ENCODE measurements at places on chromosomes 12 and 14. TPM values are rescaled to one million over a fixed set of nuclear protein-coding genes. Genes with fewer than 3 reads are reported as not detected.

DNA sequence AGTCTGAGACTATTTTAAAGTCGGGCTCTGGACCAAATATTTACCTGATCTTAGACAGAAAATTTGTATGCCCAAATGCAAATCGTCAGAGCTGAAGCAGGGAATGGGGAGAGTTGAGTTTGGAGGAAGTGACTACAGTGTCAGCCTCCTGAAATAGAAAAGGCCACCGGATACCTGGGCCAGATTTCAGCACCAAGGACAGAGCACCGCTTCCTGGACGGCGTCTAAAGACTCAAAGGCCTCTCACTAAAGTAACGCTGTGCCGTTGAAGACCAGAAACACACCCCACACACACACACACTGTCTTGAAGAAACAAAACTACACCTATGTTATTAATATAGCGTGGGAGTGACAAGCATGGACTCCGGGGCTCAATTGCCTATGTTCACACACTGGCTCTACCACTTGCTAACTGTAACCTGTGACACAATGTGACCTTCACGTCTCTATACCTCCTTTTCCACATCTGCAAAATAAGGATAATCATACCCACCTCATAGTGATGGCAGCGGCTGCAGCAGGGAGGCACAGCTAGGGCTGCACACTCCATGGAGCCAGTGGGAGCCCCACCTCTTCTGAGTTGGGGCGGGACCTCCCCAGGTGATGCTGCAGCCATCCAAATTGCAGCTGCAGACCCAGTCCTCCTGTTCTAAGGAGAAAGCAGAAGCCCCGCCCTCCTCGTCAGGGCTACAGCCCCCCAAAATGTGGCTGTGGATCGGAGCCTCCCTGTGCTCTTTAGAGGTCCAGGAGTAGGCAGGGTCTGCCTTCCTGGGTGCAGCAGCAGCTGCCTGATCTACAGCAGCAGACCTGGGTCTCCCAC lies 35.6 kb downstream of the KRT76 start:
- DNase-seq, result peak; percentile 82

GRCh38 chr14:73758392-73759182 lies 44.4 kb upstream of the PNMA1 start:
- DNase-seq, result no peak

DNA sequence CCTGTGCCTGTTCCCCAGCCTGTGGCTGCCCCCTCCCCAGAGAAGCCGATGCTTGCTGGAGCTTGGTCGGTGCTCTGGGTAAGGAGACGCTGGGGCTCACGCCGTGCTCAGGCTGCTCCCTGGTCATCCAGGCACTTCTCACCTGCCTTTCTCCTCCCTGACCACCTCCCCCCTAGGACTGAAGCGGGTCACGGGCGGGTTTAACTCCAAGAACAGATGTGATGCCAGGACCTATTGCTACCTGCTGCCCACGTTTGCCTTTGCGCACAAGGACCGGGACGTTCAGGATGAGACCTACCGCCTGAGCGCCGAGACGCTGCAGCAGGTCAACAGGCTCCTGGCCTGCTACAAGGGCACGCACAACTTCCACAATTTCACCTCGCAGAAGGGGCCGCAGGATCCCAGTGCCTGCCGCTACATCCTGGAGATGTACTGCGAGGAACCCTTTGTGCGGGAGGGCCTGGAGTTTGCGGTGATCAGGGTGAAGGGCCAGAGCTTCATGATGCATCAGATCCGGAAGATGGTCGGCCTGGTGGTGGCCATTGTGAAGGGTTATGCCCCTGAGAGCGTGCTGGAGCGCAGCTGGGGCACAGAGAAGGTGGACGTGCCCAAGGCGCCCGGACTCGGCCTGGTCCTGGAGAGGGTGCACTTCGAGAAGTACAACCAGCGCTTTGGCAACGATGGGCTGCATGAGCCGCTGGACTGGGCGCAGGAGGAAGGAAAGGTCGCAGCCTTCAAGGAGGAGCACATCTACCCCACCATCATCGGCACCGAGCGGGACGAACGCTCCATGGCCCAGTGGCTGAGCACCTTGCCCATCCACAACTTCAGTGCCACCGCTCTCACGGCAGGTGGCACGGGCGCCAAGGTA lies 8.4 kb upstream of the EP400 start:
- no peak for DNase-seq

GRCh38 chr12:67969134-67969802 lies 20.0 kb upstream of the IFNG-AS1 start:
- DNase-seq, result no peak

DNA sequence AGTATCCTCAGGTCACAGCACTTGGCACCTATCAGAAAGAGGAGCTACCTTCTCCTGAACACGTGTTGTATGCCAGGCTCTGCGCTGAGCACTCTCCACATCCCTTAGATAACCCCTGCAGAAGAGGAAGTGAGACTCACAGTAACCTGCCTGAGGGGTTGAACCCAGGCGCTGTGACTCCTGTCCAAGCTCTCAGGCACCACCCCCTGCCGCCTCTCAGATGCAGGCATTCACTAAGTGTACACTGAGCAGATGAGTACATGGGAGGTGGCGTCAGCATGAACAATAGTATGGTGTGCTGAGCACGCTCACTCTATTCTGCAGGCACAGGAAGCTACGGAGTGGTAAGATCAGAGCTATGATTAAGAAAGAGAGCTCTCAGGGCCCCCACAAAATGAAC lies 21.0 kb upstream of the RIC8B start:
- no peak for DNase-seq

FSCB gene
- not detected for polyA plus RNA-seq

KRT2 gene
- not detected for polyA plus RNA-seq

DNA sequence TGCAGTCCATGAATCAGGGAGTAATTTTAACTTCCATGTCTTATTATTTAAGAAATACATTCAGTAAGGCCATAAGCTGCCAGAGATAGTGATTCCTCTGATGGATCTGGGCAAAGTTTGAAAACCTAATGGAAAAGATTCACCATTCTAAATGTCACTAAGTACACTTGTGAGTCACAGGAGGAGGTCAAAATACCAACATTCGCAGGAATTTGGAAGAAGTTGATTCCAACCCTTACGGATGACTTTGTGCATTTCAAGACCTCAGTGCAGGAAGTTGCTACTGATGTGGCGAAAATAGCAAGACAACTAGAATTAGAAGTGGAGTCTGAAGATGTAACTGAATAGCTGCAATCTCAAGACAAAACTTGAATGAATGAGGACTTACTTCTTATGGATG lies 69.8 kb downstream of the OSBPL8 start:
- no peak for DNase-seq

PTGDR gene
- polyA plus RNA-seq, result 0.84 TPM

GRCh38 chr12:93080994-93081809 lies 152.1 kb upstream of the EEA1 start:
- DNase-seq, result no peak

DNA sequence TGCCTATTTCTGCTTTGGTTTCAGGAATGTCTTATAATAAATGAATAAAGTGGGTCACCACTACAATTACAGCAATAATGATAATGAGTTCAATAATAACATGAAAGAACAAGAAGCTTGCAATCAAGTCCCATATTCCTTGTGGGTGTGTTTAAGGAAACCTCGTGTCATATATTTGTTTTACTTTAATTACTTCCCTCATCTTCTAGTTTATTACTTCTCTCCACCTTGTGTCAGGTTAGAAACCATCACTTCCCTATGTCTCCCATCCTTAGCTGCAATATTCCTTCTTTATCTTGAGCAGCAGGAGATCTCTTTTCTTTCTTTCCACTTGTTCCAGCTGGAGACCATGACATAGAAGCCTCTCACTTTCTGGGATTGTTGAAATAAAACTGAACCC lies 384.0 kb upstream of the TMEM132C start:
- DNase-seq, result no peak

DNA sequence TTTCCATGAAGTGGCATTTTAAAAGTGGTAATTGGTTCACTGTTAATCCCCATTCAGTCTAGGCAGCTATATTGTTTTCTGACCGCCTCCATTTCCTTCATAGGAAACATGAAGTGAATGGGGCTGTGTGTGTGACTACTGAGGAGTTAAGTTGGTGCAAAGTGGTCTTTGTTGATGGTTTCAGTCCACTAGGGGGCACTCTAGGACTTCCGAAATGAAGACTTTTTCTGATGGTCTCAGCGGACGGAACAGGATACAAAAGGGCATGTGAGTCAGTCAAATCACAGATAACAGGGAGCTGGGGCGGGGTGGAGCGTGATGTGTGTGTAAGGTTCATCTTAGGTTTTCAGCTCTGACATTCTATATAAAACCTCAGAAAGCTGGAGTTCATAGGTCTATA lies 240.1 kb upstream of the OR4E1 start:
- DNase-seq, result peak; percentile 22

- no peak for DNase-seq
Measured at GRCh38 chr14:79487632-79488031, 723.7 kb downstream of the DIO2 start.

KRT86 gene
- not detected for polyA plus RNA-seq

GRCh38 chr12:45930369-45930768 lies 60.0 kb downstream of the SCAF11 start:
- no peak for DNase-seq

CLEC4C gene
- polyA plus RNA-seq, result not detected

- no peak for DNase-seq
Measured at GRCh38 chr12:48379794-48380193, 29.1 kb upstream of the ZNF641 start.

CMTM5 gene
- polyA plus RNA-seq, result 3.1 TPM

DNA sequence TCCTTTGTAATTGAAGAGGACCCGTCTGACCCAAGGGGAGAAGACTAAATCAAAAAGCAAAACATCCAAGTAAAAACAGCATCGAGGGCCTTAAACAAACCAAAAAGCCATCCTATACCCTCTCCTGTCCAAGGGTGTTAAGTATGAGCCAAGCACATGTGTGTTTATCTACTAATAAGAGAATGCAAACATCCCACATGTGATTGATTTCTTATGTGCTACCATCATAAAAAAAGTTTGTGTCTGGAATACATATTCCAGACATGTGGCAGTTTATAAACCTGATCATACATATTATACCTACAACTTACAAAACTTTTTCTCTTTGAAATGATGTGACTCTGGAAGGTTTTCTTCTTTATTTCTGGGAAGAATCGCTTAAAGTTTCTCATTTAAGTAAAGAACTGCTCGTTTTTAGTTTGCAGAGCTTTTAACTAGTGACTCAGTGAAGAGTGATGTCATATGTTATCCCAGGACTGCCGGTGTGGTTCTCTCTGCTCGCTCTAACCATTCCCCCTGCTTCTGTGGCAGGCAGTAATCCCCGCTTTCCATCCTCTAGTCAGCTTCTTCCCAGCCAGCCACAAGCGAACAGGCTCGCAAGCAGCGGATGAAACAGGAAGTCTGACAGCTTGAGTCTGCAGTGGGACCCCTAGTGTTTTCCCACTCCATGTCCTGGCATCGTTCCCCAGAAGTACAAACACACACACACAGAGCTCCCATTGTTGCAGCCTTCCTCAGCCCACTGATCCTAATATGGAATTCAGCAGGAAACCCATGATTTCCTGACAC lies 431 bp upstream of the RHOJ start:
- peak; percentile 87 for DNase-seq

ZDHHC22 gene
- polyA plus RNA-seq, result 0.58 TPM

SRGAP1 gene
- 33.4 TPM for polyA plus RNA-seq

DNA sequence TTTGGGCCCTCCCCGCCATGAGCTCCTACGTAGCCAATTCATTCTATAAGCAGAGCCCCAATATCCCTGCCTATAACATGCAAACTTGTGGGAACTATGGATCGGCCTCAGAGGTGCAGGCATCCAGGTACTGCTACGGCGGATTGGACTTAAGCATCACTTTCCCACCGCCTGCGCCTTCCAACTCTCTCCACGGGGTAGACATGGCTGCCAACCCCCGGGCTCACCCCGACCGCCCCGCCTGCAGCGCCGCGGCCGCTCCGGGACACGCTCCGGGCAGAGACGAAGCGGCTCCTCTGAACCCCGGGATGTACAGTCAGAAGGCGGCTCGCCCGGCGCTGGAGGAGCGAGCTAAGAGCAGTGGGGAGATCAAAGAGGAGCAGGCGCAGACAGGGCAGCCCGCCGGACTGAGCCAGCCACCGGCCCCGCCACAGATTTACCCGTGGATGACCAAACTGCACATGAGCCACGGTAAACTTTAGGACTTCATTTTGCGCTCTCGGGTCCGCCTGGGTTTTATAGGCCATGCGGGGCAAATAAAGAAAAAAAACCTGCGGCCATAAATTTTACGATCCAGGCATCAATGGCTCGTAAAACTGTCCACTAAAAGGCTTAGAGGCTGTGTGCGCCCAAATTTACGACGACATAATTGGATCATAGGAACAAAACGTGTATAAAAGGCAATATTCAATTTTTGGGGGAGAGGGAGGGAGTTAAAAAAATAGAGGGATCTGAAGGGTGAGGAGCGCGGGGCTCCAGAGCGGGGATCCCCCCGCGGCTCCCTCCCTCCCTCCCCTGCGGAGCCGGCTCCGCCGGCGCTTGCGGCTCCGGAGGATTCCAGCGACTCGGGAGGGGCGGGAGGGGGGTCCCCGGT lies 493 bp downstream of the HOXC5 start:
- peak; percentile 91 for DNase-seq

DNA sequence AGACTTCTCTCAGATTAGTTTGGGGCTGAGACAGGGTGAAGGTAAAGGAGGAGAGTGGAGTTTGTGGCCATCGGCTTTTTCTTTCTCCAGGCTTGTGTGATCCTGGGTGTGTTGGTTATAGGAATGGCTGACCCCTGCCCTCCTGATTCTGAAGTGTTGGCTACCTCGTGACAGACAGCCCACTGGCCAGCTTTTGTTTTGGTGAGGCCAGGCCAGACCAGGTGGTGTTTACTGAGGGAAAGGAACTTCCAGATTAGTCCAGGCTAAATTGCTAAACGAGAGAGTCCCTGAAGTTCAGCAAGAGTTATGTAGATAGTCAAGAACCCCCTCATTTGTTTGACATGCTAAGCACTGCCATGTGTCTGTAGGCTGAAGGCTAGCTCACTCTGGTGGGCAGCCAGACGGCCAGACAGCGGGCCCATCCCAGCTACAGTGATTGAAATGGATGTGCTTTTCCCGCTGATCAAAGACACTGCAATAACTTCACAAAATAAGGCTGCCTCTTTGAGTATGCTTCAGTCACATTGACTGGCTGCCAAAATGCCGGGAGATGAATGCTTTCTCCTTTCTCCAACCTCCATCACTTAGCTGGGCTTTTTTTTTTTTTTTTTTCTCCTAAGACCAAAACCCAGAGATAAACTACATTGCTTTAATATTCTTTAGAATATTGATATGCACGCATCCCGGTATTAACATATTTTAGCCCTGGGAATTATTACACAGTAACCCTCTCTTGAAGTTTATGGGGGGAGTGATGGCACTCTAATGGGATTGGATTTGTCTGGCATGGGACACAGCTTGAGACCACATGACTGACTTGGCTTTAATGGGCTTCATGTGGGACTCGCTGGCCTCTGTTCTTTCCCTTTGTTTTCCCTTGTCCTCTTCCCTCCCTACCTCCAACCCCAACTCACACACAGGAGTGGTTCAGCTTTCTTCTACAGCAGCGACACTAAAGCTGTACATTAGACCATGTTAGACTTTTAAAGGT lies 76.9 kb downstream of the SMOC1 start:
- no peak for DNase-seq

GRCh38 chr14:102318781-102319276 lies 717 bp upstream of the ZNF839 start:
- no peak for DNase-seq

GRCh38 chr12:45303945-45304344 lies 88.0 kb downstream of the ANO6 start:
- no peak for DNase-seq

- no peak for DNase-seq
Measured at GRCh38 chr12:131536337-131536736, 174.6 kb upstream of the SFSWAP start.

GRCh38 chr14:53603994-53604393 lies 352.6 kb downstream of the BMP4 start:
- DNase-seq, result no peak

- peak; percentile 47 for DNase-seq
Measured at GRCh38 chr14:34181338-34181737, 230.5 kb upstream of the EGLN3 start.

GRCh38 chr12:32921397-32921796 lies 24.8 kb upstream of the PKP2 start:
- no peak for DNase-seq

ATG2B gene
- 26.8 TPM for polyA plus RNA-seq
